ENCODE measurements at places on chromosomes 3 and 15. TPM values are rescaled to one million over a fixed set of nuclear protein-coding genes. Genes with fewer than 3 reads are reported as not detected.

Gene SSUH2
- total RNA-seq = 0.16 TPM

Gene CEP152
- 1.2 TPM for total RNA-seq

Gene ACOX2
- 0.91 TPM for total RNA-seq

Gene PATL2
- 0.19 TPM for total RNA-seq

Gene WDR49
- not detected for total RNA-seq

Gene FURIN
- total RNA-seq = 38.5 TPM

Gene TGM5
- not detected for total RNA-seq

Gene SPTBN5
- 0.45 TPM for total RNA-seq

Gene PLA2G4B
- total RNA-seq = 2.0 TPM

Gene GOLGB1
- 48.1 TPM for total RNA-seq

Gene CASR
- total RNA-seq = not detected

Gene PLSCR5
- not detected for total RNA-seq

Gene PLA2G4F
- not detected for total RNA-seq

Gene POMGNT2
- 32.0 TPM for total RNA-seq

Gene FANCD2
- total RNA-seq = 1.6 TPM

Gene TEX55
- total RNA-seq = not detected

Gene ERC2
- 0.32 TPM for total RNA-seq

Gene SLC24A5
- total RNA-seq = not detected

Gene NIPA2
- total RNA-seq = 103 TPM

Gene RETNLB
- not detected for total RNA-seq

Gene ATP2B2
- total RNA-seq = not detected

Gene FGD5
- total RNA-seq = not detected

Gene PPM1L
- 5.1 TPM for total RNA-seq

Gene GADL1
- total RNA-seq = 2.1 TPM

Gene ABHD17C
- 5.1 TPM for total RNA-seq

Gene CALML4
- 0.26 TPM for total RNA-seq

Gene LAMB2
- total RNA-seq = 641 TPM

Gene ISG20
- total RNA-seq = 0.29 TPM

Gene P2RY1
- not detected for total RNA-seq

Gene TMEM207
- total RNA-seq = not detected
